Epithelial cell of prostate (primary cell): ENCODE measurements at places on chromosomes 4 and X.

- DNase-seq: no peak
Observed at GRCh38 chr4:109879081-109879480, 31.2 kb downstream of the LRIT3 start.

DNA sequence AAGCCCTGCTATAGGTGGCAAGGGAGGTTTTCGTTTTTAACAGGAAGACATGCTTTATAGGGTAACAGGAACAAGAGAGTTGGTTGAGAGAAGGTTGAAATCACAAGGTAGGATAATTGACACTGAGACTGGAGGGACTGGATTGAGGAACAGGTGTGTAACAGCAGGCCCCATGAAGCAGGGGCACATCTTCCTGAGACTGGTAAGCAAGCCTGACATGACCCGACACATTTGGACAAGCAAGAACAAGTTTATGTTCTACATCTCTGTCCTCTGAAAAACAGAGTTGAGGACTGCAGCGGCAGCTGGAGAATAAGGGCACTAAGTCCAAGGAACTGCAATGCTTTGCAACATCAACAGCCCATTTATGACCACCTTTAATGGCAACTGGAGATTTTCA is 5.2 kb downstream of the RPS4X start:
- DNase-seq: no peak

GRCh38 chr4:2274320-2275043 is 12.6 kb upstream of the MXD4 start:
- DNase-seq: no peak

DNA sequence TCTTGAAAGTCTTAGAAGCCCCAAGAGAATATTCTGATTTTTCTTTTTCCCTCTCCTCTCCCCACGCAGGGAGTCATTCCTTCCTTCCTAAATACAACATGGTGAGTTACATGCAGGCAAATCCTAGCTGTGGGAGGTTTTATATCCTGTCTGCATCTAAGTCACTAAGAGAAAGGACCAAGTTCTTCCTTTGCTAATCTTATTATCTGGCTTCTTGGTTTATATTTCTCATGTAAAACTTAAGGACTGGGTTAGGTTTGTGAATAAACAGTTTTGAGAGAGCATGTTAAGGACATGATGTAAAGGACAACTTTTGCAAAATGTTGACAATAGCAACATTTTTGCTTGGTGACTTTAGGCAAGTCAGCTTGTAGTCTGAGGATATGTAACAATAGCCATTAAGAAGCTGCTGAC is 5.1 kb upstream of the CXCL9 start:
- no peak for DNase-seq

- no peak for DNase-seq
Observed at GRCh38 chr4:60744767-60745166, 455.4 kb upstream of the ADGRL3 start.

DNA sequence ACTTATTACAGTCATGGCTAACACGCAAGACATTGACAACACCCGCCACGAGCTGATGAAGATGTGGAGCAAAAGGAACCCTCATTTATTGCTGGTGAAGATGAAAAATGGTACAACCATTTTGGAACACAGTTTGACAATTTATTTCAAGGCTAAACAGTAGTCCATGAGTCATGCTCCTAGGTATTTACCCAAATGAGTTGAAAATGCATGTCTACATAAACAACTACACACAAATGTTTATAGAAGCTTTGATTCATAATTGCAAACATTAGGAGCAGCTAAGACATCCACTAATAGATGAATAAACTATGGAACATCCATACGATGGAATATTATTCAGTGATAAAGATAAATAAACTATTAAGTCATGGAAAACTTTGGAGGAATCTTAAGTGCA is 580.1 kb downstream of the RAPGEF2 start:
- no peak for DNase-seq

DNA sequence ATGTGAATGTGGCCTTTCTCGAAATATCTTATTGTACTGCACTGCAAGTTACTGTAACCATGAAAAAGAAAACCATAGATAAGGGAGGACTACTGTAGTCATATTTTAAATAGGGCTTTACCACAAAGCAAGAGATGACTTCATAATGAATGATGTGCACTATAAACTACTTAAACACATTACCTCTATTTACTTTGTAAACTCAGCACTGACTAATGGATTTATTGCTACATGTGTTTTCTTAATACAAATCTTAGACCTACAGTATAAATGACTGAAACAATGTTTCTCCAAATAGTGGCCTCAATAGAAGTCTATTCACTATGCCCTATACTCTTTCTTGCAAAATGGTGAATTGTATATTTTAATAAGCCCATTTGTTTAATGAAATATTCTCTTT is 61.1 kb downstream of the HDX start:
- DNase-seq: peak; percentile 20

GRCh38 chr4:139655116-139655515 is 10.5 kb upstream of the MGST2 start:
- no peak for DNase-seq

DNA sequence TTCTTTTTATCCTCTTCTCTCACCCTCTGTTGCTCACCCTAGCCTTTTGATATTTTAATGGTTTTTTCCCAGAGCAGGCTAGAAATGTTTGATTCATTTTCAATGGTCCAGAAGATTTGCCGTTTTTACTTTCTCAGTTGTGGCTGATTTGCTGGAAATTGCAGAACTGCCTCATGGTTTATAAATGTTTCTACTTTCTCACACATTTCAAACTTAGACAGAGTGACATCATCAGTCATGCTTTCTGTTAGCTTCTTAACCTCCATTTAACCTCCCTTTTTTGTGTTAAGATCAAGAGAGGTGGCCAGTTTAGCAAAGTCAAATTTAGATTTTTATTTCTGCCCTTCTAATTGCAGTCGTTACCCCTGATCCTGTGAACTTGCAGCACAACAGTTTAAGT is 8.7 kb downstream of the RXFP1 start:
- DNase-seq: no peak

DNA sequence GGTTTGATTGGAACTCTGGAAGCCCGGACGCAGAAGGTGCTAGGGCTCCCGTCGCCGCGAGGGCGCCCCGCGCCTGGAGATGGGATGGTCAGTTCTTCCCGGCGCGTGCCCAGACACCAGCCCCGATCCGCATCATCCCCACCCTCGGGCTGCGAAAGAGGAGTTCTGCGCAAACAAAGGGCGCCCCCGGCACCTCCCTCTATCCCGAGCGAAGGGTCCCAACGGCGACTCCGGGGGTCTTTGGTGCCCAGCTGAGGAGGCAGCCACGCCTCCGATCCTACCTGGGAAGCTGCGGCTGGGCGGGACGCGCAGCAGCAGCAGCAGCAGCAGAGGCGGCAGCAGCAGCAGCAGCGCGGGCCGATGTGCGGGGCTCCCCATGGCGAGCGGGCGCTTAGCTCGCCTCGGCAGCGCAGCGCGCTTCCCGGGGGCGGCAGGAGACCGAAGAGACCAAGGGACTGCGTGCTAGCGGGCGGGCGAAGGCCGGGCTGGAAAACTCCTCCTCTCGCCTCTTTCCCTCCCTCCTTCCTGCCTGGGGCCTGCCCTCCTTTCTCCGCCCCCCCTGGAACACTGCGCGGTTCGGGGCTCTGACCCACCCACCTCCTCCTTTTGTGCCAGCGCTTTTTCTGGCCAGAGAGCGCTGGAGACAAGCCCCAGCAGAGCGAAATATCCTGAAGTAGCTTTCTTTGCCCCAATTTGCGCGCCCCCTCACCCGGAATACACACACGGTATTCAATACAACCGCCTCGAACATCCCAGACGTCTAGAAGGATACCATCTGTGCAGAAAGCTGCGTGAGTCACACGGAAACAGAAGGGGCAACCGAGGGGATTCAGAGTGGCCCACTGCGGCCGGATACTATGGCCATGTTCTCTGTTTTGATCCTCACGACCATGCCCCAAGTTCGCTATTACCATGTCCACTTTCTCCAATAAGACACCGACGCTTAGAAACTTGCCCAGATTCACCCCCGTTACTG is at the start of gene SRPX:
Gene SRPX, minus strand, starts transcription at position 457 of the 976 bp plus-strand sequence. Its CDS starts 79 bp downstream, at position 378.
- no peak for DNase-seq

DNA sequence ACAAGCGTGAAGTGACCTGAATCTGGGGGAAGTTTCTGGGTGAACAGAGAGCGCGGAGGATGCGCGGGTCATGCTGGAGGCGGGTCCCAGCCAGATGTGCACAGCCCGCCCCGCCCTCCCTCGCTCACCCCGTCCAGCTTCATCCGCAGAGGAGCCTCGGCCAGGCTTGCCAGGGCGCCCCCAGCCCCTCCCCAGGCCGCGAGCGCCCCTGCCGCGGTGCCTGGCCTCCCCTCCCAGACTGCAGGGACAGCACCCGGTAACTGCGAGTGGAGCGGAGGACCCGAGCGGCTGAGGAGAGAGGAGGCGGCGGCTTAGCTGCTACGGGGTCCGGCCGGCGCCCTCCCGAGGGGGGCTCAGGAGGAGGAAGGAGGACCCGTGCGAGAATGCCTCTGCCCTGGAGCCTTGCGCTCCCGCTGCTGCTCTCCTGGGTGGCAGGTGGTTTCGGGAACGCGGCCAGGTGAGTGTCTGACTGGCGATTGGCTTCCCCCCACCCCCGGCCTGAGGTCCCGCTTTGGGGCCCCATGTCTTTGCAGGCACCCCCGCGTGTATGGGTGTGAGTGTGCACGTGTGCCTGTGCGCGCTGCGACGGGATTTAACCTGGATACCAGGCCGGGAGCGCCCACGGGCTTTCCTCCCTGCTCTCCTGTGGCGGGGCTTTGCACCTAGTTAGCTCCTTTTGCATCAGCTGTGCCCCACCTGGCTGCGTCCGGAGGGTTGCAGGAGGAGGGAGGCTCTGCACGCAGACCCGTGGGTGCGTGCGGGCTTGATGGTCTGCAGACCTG is at the start of gene EGFL6:
Gene EGFL6, plus strand, starts transcription at position 123 of the 782 bp plus-strand sequence. Its CDS starts 261 bp downstream, at position 384.
- DNase-seq: no peak

- no peak for DNase-seq
Observed at GRCh38 chr4:24214796-24215195, 324.9 kb upstream of the PPARGC1A start.

DNA sequence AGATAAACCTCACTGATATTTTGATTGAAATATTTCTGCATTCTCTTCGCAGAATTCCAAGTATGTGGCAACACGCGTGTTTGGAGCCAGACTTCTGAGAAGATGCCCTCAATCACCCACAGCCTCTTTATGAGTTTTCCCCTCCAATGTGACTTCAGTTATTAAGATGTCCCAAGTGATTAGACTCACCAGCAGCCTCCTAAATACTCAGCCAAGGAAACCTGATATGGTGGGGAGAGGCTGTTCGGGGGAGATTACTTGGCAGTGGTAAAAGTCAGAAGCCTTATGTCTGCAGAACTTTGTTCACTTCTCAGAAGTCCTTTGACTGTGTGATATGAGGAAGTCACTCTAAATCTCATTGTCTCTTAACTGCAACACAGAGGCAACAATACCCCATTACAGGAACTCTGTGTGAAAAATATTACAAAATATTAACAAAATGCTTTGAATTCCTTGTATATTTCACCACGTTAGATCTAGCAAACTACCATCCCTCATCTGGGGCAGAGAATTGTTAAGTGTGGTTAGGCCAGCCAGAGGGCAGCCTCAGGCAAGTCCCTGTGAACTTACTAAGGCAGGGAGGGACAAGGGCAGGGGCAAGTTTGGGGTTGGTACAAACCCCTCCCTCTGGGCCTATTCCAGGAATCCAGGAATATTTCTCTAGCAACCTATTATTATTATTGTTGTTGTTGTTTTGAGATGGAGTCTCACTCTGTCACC is 151.4 kb upstream of the USP9X start:
- no peak for DNase-seq

GRCh38 chr4:8221476-8221875 is 22.4 kb downstream of the SH3TC1 start:
- no peak for DNase-seq

DNA sequence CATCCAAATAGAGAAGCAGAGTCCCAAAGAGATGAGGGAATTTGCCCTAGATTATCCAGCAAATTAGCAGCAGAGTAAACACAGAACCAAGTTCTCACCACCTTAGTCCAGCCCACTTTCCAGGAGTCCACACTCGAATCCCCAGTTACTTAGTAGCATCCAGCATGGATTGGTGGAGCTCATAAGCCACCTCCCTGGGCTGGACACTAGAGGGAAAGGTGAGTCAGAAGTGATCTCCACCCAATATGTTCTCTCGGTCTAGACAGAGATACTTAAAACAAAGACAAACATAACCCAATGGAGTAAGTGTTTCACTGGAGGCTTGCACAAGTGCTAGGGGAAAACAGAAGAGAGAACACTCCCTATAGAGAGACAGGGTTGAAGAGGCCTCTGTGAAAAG is 105.1 kb upstream of the CPEB2 start:
- peak; percentile 80 for DNase-seq

DNA sequence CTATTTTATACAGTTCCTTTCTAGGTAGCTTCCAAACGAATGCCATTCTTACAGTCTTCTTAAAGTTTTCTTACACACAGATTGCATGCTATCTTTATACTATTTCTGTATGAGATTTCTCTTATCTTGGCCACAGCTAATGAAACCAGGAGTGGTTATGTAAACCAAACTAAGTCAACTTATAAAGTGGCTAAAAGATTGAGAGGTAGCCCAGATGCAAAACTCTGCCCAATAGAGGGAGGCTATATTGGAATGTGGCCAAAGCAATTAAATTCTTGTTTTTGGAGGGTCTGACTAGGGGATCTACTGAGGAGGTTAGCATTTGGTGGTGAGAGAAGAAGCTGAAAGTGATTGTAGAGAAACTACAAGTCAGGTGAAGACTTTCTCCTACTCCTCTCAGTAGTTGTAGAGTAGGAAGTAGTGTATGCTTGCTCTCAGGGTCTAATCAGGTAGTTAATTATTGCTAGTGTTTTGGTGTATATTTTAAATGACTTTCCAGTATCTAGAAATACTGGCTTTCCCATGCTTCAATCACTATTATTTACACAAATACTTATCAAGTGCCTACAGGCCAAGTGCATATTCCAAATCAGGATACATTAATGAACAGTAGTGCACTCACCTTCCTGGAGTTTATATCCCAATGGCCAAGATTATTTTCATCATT is 104.2 kb upstream of the HPGD start:
- no peak for DNase-seq

DNA sequence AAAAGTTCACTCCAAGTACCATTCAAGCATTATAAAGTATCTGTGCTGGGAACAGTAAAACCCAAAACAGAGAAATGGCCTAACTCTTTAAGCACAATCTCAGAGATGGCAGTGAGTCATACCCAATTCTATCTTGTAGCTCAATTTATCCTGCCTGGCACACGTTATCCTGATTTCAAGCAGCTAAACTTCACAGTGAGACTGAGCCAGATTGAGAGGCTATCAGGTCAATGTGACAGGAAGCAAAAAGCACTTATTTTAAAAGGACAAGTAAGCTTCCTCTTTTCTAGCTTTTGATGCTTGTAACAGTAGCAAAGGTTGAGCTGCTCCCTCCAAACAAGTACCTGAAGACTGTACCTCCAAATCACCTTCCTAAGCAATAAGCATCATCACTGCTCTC is 324.9 kb downstream of the NAF1 start:
- DNase-seq: no peak

DNA sequence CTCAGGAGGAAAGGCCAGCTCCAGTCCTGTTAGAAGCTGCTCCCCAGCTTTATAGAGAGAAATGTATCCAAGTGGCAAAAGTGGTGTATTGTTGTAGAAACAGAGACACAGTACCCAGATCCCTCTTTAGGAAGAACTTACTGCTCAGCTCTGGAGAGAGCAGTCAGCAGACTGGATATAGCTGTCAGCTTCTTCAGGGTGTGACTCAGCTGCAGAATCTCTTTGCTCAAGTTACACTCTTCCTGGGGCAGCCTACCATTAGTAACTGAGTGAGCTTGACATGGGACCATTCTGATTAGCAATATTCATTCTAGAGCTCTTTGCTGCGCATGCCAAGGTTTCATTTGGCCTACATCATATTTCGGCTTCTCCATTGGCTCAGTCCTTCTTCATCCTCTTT is 40.5 kb downstream of the ATP1B4 start:
- DNase-seq: no peak

GRCh38 chr4:30005995-30006394 is 714.2 kb upstream of the PCDH7 start:
- no peak for DNase-seq
